Right atrium auricular region (tissue), 2 donors: ENCODE measurements at places on chromosomes 16 and 17. TPM values are rescaled to one million over a fixed set of nuclear protein-coding genes. Genes with fewer than 3 reads are reported as not detected.

USB1 gene
- total RNA-seq: 43.2 TPM

GRCh38 chr16:188674-189073 is 8.4 kb downstream of the HBQ1 start:
- DNase-seq: no peak
- H3K27me3 ChIP-seq: no peaks in the 10 kb centered on the region
- peaks cover 65% of the 10 kb centered on the region for H3K36me3 ChIP-seq

NEURL4 gene
- 9.5 TPM for total RNA-seq

DNA sequence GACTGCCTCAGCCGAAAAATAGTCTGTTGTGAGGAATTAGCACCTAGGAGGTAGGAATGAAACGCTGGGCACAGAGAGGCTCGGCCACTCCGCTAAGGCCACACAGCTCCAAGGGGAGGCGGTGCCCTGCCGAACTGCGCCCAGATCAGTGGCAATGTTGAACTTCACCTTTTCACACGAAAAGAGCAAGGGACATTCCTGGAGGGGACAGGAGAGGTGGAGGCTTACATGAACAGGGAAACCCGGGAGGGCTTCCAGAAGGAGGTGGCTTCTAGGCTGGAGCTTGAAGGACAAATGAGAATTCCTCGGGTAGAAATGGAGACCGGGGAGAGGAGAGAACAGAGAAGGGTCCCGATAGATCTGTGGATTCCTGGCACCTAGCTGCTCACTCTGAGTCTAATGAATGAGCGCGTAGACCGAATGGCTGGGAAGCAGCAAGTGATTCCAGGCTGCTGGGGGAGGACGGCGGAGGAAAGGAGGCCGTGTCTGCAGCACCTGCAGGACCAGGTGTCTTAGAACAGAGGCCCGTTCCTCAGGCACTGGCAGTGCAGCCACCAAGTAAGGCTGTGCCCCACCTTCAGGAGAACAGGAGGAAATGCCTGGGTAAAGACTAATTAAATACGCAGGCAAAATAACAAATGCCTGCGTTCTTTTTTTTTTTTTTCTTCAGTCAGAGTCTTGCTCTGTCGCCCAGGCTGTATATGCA is 722 bp upstream of the SLC38A10 start:
- H3K27me3 ChIP-seq: no peaks in the 10 kb centered on the region
- peak overlapping the region; percentile 97 for H3K27ac ChIP-seq
- no peaks in the 10 kb centered on the region for H3K36me3 ChIP-seq
- DNase-seq: no peak
- H3K4me1 ChIP-seq: peaks cover 41% of the 10 kb centered on the region

DNA sequence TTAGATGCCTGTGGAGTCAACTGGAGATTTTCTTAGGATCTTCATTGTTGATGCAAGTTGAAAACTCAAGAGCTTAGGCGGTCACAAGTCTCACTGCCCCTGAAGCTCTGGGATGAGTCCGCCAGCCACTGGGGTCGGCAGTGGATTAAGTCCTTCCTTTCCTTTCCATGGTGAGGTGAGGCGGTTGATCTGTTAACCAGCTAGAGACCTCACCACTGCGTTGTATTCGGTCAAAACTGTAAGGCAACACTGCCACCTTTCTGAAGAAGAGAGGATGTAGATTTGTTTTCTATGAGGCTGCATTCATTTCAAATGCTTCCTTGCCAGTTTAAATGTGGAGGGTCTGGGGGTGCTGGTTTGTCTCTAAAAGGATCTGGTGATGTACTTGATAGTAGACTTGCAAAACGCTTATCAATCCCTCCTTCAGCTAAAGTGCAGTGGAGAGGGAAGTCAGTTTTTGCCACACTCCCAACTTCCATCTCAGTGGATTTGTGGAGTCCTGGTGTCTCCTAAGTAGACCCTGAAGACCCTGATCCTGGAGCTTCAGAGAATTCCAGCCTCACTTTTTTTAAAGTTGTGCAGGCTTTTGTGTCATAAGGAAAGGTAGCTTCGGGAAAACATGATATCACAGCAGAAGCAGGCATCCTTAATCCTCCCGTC is 1.7 kb downstream of the MYOCD start:
- H3K4me3 ChIP-seq: peak overlapping the region; percentile 59
- peak overlapping the region; percentile 90 for H3K27ac ChIP-seq
- H3K4me1 ChIP-seq: peaks cover 12% of the 10 kb centered on the region
- H3K36me3 ChIP-seq: no peaks in the 10 kb centered on the region
- DNase-seq: no peak

- no peaks in the 10 kb centered on the region for H3K36me3 ChIP-seq
- no peaks in the 10 kb centered on the region for H3K27me3 ChIP-seq
- DNase-seq: no peak
- H3K27ac ChIP-seq: no peak overlapping the region
- H3K4me1 ChIP-seq: no peaks in the 10 kb centered on the region
These were observed 41.5 kb upstream of the MED9 start for GRCh38 chr17:17435323-17435722.

NETO2 gene
- total RNA-seq: 0.93 TPM

DNA sequence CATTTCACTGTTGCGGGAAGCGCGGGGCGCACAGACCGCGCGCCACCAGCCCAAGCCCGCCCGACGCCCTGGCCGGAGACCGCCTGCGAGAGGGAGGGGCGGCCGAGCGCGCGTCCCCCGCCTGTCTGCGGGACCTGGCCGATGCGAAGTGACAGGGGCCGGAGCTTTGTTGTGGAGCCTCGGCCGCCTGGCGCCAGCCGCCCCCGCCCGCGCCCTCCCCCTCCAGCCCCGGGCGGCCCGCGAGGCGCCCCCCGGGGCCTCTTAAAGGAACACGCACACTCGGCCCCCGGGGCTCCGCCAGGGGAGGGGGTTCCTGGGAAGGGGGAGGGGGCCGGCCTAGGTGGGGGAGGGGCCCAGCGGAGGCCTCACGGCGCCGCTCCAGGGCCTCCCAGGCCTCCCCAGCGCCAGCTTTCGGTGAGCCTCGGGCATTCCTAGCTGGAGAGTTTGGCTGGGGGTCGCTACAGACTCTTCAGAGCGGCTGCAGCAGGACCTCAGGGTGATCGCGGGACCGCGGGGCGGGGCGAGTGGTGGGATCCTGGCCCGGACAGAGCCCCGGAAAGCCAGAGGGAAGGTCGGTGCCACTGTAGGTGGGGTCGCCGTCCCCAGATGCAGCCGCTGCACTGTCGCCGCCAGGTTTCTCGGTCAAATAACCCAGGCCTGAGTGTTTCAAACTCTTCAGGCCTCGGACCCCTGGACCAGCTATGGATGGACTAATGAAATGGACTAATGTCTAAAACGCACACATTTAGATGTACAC is 2.4 kb upstream of the TBX2 start:
- H3K27me3 ChIP-seq: peaks cover 20% of the 10 kb centered on the region
- H3K4me1 ChIP-seq: no peaks in the 10 kb centered on the region
- no peaks in the 10 kb centered on the region for H3K36me3 ChIP-seq

DNA sequence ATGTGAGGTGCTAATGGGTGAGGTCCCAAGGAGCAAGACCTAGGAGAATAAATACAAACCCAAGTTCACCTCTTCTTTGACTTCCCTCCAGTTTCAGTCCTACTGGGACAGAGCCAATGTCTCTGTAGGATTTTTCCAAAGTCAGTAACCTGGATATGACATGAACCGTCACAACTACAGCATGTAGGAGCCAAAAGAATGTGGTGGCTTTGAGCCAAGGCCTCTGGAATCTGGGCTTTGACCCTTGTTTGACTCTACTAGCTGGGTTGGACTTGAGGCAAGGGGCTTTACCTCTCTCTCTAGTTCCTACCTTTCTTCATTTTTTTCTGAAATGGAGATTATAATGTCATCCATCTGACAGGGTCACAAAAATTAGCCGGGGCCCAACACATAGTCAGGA is 91.4 kb downstream of the CACNG3 start:
- H3K4me1 ChIP-seq: no peaks in the 10 kb centered on the region
- H3K27me3 ChIP-seq: no peaks in the 10 kb centered on the region
- no peak overlapping the region for H3K4me3 ChIP-seq
- H3K36me3 ChIP-seq: no peaks in the 10 kb centered on the region

- H3K4me1 ChIP-seq: no peaks in the 10 kb centered on the region
- H3K4me3 ChIP-seq: no peak overlapping the region
- no peaks in the 10 kb centered on the region for H3K27me3 ChIP-seq
- no peak overlapping the region for H3K27ac ChIP-seq
These were observed 8.6 kb downstream of the ADGRG5 start for GRCh38 chr16:57551057-57551456.

GRCh38 chr17:45918241-45918745 is 23.9 kb downstream of the MAPT start:
- no peak for DNase-seq
- H3K36me3 ChIP-seq: no peaks in the 10 kb centered on the region
- H3K4me1 ChIP-seq: no peaks in the 10 kb centered on the region

- no peak for DNase-seq
- H3K4me3 ChIP-seq: no peak overlapping the region
- H3K36me3 ChIP-seq: peaks cover 25% of the 10 kb centered on the region
- no peaks in the 10 kb centered on the region for H3K4me1 ChIP-seq
- H3K27ac ChIP-seq: no peak overlapping the region
These were observed 83.7 kb downstream of the TANGO6 start for GRCh38 chr16:68927018-68927417.

OR1A1 gene
- total RNA-seq: not detected

DNA sequence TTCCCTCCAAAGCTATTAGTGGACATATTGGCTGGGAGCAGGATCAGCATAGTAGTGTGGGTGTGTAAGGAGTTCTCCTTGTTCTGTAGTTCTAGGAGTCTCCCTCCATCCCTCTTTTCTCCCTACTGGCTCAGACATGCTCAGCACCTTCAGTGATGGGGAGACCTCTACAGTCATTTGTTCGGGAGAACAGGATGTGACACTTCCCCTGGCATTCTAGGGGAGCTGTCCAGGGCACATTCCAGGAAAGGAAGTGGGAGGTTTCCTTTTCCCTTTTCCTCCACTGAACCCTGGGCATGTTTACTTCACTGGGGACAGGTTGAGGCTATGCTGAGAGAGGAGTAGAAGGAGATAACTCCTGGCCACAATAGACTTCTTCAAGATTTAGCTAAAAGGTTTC is 86.5 kb downstream of the MYH13 start:
- no peaks in the 10 kb centered on the region for H3K4me1 ChIP-seq
- H3K4me3 ChIP-seq: no peak overlapping the region
- no peaks in the 10 kb centered on the region for H3K27me3 ChIP-seq
- peak; percentile 42 for DNase-seq
- H3K36me3 ChIP-seq: no peaks in the 10 kb centered on the region

DNA sequence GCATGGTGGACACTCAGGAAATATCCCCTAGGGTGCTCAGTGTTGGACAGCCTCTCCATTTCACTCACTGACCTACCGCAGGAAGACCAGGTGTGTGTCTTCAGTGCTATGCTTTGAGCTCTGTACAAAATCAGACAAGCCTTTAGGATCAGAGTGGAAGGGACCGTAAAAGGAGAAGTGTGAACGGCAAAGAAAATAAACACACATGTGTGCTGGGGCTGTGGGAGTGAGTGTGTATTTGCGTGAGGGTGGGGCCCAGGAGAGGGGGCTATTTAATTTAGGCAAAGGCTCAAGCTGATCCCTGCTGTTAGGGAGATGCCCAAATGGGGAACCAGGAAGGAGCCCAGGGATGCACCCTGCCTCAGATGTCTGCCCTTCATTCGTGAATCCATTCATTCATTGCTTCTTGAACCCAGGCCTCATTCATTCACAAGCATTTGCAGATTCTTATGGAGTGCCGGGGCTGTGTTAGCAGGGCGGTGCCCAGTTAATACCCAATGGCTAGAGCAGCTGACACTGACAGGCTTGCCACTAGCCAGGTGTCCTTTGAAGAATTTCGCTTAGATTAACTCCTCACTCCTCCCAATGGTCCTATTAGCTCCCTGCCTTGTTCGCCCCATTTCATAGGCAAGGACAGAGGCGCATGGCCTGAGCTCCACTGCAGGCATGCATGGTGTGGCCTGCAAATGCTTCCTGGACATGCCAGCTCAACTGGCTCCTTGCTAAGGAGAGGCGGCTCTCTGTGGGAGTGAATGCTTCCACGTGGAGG is 296.7 kb upstream of the FOXF1 start:
- no peak overlapping the region for H3K4me3 ChIP-seq
- no peaks in the 10 kb centered on the region for H3K36me3 ChIP-seq
- DNase-seq: no peak
- no peaks in the 10 kb centered on the region for H3K27me3 ChIP-seq
- H3K4me1 ChIP-seq: no peaks in the 10 kb centered on the region

PRRT2 gene
- total RNA-seq: 0.51 TPM

- no peaks in the 10 kb centered on the region for H3K27me3 ChIP-seq
- no peak for DNase-seq
- no peaks in the 10 kb centered on the region for H3K4me1 ChIP-seq
- H3K4me3 ChIP-seq: no peak overlapping the region
These were observed 5.8 kb downstream of the PIPOX start for GRCh38 chr17:29048440-29049368.

GRCh38 chr17:8420041-8420934 is 15.4 kb upstream of the NDEL1 start:
- DNase-seq: peak; percentile 64
- H3K27ac ChIP-seq: peak overlapping the region; percentile 19
- H3K4me3 ChIP-seq: no peak overlapping the region
- H3K36me3 ChIP-seq: no peaks in the 10 kb centered on the region

FOXL1 gene
- 1.3 TPM for total RNA-seq

DNA sequence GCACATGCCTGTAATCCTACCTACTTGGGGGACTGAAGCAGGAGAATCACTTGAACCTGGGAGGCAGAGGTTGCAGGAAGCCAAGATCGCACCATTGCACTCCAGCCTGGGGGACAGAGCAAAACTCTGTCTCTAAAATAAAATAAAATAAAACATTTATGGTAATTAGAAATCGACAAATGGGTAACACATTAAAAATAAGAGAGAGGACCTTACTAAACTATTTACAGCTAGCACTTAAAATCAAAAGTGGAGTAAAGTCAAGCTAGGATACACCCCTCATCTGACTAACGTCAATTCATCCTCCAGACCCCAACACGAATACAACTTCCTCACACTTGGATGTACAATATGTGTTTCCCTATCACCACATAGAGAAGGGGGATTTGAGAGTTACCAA is 27.8 kb upstream of the RHOT1 start:
- no peaks in the 10 kb centered on the region for H3K36me3 ChIP-seq
- H3K4me3 ChIP-seq: no peak overlapping the region
- no peak for DNase-seq
- no peaks in the 10 kb centered on the region for H3K27me3 ChIP-seq
- no peak overlapping the region for H3K27ac ChIP-seq
- no peaks in the 10 kb centered on the region for H3K4me1 ChIP-seq

GRCh38 chr17:728911-729310 is 3.5 kb upstream of the TLCD3A start:
- DNase-seq: no peak
- H3K36me3 ChIP-seq: no peaks in the 10 kb centered on the region
- no peaks in the 10 kb centered on the region for H3K27me3 ChIP-seq
- no peak overlapping the region for H3K4me3 ChIP-seq
- H3K27ac ChIP-seq: no peak overlapping the region

GRCh38 chr16:48556913-48557351 is 53.0 kb downstream of the N4BP1 start:
- DNase-seq: no peak
- no peaks in the 10 kb centered on the region for H3K27me3 ChIP-seq
- H3K4me1 ChIP-seq: peaks cover 77% of the 10 kb centered on the region
- H3K4me3 ChIP-seq: no peak overlapping the region
- peaks cover 3% of the 10 kb centered on the region for H3K36me3 ChIP-seq
- H3K27ac ChIP-seq: no peak overlapping the region

GRCh38 chr16:23595246-23595950 is 718 bp downstream of the NDUFAB1 start:
- H3K4me1 ChIP-seq: peaks cover 46% of the 10 kb centered on the region
- H3K27ac ChIP-seq: peak overlapping the region; percentile 88
- no peak for DNase-seq
- peaks cover 30% of the 10 kb centered on the region for H3K36me3 ChIP-seq
- H3K27me3 ChIP-seq: no peaks in the 10 kb centered on the region

GRCh38 chr16:1991135-1991551 is 1.4 kb downstream of the SYNGR3 start:
- H3K27me3 ChIP-seq: peaks cover 26% of the 10 kb centered on the region
- no peaks in the 10 kb centered on the region for H3K4me1 ChIP-seq
- peak overlapping the region; percentile 55 for H3K4me3 ChIP-seq
- DNase-seq: no peak
- H3K36me3 ChIP-seq: peaks cover 5% of the 10 kb centered on the region
- no peak overlapping the region for H3K27ac ChIP-seq

ITGA2B gene
- 2.6 TPM for total RNA-seq
